ENCODE measurements at places on chromosomes 2 and 18.
A peak's percentile ranks its signal among the peaks of the same experiment; 100 is the strongest.

DNA sequence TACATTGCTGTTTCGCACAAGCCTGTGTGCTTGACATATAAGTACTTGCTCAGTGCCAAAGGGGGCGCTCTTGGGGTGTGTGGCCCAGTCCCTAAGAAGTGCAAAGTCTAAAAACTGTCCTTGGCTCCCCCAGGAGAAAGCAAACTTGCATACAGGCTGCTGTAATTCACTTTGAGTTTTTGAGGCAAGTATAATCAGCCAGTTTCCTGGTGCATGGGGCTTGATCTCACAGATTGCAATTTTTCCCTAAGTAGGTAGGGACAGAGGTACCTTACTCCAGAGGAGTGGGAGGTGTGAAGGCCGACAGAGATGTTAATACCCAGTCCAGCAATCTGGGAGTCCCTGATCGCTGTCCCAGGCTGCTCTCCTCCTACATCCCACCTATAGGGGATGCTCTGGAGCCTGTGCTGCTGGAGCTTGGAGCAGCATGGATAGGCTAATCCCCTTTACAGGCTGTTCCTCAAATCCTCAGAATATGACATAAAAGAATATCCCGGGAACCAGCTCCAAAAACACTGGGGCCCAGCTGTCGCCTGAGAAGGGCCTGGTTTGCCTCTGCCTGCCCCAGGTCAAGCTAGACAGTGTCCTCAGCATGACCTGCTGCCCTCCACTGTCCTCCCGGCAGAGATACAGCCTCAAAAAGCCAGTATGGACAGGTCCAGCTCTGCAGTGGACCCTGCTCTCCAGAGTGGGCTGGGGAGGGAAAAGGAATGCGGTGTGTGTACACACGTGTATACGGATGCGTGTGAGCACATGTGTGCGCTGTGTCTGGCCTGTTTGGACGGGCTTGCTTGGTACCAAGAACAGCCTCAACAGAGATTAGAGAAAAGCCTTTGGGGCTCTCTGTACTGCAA lies 136.5 kb upstream of the HAAO start:
- no peak for DNase-seq

DNA sequence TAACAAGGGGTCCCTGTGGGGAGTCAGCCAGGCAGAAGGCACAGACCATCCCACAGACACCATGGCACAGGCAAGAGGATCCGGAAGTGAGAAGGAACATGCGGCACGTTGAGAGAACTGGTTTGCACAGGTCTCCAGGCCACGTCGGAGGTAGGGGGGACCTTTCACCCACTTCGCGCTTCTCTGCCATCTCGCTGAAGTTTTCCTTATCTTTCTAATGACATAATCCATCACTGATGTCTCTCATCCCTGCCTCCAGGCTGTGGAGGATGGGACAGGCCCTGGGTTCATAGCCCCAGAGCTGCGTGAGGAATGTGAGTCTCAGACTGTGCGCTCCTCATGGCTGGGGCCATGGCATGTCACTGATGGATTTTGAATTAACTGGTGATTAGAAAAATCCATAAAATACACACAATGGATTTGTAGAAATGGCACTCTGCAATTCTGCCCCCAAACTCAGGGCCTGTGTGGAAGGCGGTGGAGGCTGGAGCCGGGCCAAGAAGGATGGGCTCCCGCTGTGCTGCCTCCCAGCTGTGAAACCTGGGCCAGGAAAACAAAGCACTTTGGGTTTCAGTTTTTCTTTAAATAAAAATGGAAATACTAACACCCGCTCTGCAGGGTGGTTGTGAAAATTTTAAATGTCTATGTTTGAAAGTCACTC lies 113.3 kb upstream of the ALKAL2 start:
- DNase-seq: no peak

- DNase-seq: no peak
Observed at GRCh38 chr18:24825397-24825796, 365.0 kb downstream of the HRH4 start.

DNA sequence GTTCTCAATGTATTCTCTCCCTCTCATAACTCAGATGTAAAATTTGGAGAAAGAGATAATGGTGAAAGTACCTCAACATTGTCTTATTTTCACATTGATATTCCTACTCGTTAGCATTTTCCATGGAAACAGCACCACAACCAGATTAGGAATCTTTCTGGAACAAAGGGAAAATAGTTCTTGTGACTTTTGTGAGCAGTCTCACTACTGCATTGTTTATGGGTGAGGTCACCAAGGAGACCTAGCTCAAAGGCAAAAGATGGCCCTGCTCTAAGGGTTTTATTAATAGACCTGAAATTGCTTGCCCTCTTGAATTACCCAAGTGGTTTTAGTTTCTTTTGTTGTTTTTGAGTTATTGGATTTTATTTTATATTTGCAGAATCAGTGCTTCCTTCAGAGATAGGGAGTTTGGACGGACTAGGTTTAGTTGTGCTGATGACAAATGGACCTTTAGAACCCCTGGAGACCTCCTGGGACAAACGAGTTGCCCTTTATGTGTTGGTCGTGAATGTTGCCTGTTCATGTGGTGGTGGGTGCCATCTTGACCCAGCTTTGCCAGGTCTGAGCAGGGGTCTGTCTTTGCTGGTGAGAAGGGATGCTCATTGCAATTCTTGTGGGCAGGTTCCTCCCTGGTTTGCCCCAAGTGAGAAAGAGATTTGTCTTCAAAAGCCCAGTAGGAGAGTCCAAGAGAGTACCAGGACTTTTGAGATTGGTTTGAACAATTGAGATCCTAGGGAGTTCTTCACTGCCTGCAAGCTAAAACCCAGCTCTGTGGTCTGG lies 58.1 kb downstream of the INPP4A start:
- DNase-seq: no peak

DNA sequence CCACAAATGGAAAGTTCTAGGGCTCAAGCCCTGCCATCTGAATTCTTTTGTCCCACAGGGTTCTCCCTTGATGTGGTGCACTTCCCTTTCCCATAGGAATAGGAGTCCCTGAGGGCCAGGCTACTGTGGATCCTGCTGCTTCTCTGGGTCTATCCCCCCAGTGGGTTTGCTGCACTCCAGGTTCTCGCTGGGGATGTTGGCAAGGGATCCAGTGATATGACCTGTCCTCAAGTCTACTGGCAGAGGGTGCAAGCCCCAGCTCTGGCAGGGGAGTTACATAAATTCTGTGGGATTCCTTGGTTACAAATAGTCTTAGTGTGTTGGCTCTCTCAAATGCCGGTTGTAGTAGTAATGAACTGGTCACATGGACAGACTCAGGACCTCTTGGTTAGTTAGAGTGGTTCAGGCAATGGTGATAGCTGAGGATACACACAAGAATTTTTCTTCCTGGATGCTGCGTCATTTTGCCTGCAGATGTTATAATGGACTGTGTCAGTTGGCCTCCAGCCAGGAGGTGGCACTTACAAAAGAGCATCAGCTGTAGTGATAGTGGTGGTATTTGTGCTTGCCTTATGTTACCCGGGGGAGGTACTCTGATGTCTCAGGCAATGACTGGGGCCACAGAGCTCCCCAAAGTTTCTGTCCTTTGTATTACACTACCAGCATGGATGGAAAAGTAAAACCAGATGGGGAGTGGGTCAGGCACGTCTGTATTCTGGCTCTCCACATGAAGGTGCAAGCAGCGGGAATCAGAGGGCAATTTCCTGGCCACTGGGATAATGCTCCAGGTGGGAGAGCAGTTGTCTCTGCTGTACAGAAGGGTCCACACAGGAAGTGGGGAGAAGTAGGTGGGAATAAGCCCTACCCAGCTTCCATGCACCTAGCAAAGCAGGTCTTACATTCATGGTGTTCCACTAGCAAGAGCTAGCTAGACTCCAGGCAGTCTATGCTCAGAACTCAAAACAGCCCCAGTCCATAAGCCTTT lies 267.9 kb downstream of the SOX11 start:
- DNase-seq: no peak

DNA sequence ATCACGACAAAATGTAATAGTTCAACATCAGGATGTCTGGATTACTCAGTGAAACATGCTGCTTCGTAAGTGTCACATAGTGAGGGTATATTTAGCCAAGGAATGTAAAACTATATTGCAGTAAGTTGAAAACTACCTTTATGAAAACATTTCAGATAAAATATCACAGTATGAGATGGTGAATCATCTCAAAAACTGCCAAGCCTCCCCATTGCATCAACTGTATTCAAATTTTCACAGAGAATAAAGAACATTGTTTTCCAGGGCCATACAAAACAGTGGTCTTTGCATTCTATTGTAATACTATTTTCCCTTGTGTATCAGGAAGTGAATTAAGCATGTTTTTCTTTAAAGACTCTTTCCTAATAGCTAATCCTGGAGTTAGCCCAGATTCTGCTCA lies 47.6 kb upstream of the MSTN start:
- DNase-seq: no peak

- DNase-seq: no peak
Observed at GRCh38 chr2:3009483-3009882, 368.1 kb downstream of the EIPR1 start.

GRCh38 chr2:219969508-219969907 lies 342.1 kb downstream of the SLC4A3 start:
- peak; percentile 90 for DNase-seq

DNA sequence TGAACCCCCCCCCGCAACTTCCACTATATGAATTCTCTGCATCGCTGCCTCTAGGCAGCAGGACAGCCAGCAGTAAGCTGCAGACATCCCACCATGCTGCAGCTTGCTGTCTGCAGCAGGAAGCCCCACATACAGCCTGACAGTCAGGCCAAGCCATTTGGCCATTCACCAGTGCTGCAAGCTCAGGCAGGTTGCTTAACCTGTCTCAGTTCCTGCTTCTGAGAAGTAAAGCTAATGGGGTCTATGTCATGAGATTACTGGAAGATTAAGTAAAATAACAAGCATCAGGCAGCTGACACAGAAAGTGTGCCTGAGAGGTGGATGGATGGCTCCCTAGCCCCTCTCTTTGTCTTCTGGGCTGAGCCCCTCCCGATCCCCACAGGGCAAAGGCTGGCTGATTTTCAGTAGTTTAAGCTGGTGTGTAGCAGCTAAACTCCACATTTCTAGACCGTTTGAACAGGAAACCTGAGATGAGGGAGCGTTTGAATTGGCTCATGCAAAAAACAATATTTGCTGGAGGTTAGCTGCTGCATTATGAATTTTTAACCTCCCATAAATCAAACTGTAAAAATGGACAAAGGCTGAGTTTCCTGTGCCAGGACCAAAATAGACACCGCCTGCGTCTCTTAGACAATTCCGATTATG lies 193.8 kb upstream of the ARL4C start:
- no peak for DNase-seq

- DNase-seq: no peak
Observed at GRCh38 chr2:24199968-24200590, 25.2 kb downstream of the FAM228A start.

- no peak for DNase-seq
Observed at GRCh38 chr18:68256418-68257067, 458.4 kb downstream of the TMX3 start.

DNA sequence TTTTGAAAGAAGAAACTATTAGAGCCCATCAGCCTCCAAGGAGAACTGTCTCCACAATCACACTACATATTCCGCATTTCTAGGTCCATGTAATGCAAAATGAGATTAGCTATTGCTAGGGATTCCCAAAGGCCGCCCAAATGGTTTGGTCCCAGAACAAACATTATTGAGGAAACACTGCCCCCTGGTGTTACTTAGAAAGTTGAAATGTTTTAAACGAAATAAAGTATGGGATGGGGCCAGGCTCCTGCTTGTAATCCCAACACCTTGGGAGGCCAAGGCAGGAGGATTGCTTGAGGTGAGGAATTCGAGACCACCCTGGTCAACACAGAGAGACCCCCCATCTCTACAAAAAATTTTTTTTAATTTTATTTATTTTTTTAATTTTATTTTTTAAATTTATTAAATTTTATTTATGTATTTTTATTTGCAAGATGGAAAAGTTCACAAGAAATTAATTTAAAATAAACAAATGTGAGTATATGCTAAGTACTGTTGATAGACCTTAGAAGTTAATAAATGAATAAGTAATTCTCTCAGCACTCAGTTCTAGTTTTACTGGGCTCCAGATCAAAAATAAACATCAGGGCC lies 5.5 kb downstream of the NHEJ1 start:
- peak; percentile 20 for DNase-seq

DNA sequence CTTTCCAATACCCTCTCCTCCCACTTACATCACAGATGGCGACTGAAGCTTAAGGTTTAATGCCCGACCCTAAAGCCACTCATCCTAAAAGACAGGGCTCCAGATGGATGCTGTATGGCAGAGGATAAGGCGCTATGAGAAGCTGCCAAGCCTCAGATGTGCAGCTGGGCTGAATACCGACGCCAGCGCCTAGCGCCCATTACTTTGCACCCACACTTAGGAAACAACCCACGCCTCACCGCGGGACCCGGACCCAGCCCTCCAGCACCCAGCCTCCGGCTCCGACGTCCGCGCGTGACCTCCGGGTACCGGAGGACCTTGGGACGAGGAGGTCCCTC lies 335 bp downstream of the TRAK2 start:
- no peak for DNase-seq

DNA sequence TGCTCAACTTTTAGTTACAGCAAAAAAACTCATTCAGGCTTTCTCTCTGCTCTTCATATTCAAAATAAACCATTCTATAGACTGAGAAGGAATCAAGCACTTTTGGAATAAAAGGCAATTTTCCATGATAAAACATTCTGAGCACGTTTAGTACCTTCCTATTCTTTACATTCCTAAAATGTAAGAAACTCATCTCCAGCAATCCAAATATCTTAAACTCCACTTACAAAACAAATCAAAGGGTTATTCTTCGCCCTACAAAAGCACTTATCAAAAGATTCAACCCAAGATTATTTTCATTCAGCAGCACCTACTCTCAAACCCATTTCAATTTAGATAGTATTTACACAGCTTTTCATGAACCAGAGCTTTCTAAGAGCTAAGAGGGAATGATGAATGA lies 2.9 kb upstream of the LGALSL start:
- no peak for DNase-seq

GRCh38 chr2:219911541-219911940 lies 284.1 kb downstream of the SLC4A3 start:
- DNase-seq: no peak

DNA sequence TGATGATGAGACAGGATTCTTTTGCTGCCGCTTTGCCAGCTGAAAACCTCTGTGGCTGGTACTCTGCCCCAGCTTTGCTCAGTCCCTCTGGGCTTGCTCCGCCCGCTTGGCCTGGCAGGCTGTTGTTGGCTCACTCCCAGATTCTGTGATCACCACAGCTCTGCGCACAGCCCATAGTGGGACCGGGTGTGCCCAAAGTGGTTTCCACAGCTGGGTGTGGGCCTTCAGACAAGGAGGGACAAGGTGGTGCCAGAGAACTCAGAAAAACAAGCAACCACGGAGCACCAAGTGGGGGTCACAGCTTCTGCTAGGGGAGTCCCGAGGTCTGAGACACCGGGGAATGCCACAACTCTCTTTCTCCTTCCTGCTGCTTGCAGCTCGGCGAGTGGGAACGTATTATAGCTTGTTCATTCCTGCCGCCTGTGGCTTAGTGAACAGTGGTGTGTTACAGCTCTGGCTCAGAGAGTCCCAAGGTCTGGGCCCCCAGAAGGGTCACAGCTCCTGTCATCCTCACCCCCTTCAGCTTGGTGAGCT lies 9.2 kb upstream of the KYNU start:
- no peak for DNase-seq
